AG08395 (cell line): ENCODE measurements at places on chromosomes 5 and 9.

DNA sequence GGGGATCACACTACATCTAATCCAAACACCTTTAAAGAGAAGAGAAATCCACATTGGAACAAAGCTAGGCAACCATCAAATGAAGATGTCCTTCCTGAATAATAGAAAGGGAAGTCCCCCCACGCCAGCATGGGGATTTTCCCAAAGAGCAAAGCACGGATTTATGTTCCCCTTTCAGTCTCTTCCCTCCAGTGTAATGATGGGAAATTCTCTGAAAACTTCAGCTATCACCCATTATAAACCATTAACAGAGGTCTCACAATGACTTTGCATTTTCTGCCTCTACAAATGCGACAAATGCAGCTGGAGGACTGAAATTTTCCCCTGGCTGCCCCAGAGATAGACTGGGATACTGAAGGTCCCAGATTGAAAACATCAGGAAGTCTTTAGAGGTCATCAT, 368.7 kb downstream of the EFNA5 start:
- DNase-seq = no peak

GRCh38 chr5:135244620-135245021, 154.4 kb downstream of the MACROH2A1 start:
- DNase-seq = no peak

GRCh38 chr5:133130387-133131118, 78.7 kb downstream of the HSPA4 start:
- DNase-seq = no peak

GRCh38 chr5:18068826-18069225, 434.6 kb downstream of the TAF11L14 start:
- no peak for DNase-seq

GRCh38 chr9:4555236-4555635, 65.0 kb downstream of the SLC1A1 start:
- no peak for DNase-seq

GRCh38 chr5:133907075-133907474, 61.4 kb downstream of the C5orf15 start:
- DNase-seq = no peak
